ENCODE measurements at places on chromosomes 7 and 10.

DNA sequence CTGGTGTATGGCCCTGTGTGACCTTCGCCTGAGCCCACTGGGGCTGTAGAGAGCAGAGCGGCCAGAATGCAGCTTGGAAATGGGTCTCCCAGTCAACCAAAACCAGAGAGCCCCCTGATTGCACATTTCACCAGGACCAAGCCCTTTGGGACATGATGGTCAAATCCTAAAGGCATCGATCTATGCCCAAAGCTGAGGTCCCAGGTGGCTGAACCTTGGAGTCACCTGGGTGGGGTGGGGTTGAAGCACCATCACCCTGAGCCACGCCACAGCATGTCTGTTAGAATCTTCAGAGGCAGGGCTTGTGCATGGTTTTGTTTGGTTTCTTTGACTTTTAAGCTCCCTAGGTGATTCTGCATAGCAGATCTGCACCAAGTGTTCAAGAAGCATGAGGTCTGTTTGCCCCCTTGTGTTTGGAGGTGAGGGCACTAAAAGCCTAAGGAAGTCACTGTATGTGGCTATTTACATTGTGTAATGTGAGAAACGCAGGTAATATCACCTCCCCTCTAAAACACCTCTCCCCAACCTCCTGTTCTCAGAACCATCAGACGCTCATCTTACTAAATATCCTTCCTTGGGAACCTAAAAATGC is 9.6 kb downstream of the PKD1L1 start:
- no peak for DNase-seq

DNA sequence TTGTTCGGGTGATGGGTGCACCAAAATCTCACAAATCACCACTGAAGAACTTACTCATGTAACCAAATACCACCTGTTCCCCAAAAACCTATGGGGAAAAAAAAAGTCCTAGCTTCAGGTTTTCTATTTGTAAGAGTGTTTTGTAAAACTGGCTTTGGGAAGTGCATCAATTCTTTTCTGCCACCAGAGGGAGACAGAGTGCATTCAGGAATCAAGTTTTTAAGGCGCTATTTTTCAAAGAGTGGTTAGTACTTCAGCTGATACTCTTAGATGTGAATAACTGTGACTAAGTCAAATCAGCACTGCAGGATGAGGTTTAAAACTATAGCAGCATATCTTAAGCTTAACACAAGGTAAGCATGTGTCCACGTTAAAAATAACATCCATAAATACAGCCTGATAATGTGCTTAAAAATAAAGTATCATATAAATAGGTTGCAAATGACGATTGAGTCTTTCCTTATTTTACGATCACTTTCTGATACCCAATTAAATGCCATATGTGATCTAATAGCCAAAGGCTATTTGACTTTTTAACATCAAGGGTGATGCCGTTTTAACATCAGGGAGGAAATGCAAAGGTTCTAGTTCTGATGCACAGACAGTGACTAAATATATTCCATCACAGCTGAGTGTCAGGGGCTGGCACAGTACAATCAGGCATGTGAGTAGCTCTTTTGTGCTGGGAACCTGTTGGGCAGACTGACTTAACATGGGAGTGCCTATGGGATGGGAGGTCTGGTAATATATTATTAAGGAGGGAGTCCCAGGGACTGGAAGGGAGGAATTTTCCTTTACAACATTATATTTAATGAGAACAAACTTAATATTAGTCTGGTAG is 10.6 kb upstream of the LYZL2 start:
- no peak for DNase-seq

- DNase-seq, result no peak
These were observed at the start of gene TDRD1 for GRCh38 chr10:114179148-114179547. TSS of gene TDRD1 (plus strand) at chr10:114179353. CDS start at chr10:114187832, 8,479 bp downstream.

GRCh38 chr10:12782537-12782936 is 219.0 kb downstream of the CCDC3 start:
- DNase-seq, result peak; percentile 10

DNA sequence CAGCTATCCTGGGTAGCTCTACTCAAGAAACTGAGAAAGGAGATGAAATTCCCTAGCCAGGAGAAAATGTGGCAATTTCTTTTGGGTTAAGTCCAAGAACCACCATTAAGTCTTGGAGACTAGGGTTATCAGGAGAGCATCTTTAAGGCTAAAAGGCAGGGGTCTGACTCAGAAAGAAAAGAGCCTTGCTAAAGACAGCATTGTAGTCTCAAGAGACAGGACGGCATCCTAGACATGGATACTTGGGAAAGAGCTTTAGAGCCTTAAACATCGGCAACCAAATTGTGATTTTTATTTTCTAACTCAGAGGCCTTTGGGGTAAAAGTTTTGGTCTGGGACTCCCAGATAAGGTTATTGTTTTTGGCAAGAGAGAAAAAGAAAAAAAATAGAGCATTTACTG is 83.1 kb downstream of the FAS start:
- no peak for DNase-seq

- peak; percentile 65 for DNase-seq
These were observed 163.8 kb upstream of the KLF6 start for GRCh38 chr10:3948843-3949242.

- no peak for DNase-seq
These were observed 425.6 kb downstream of the PAXIP1 start for GRCh38 chr7:154577141-154577873.
